NCI-H1105 treated with DMSO at 0.1 percent for 48 hours (cell line): ENCODE measurements at places on chromosomes 6 and 20.

- no peak for DNase-seq
Observed at GRCh38 chr6:26123675-26123946, 36.4 kb downstream of the HFE start.

- no peak for DNase-seq
Observed at GRCh38 chr20:35601990-35602389, 13.6 kb upstream of the SPAG4 start.

DNA sequence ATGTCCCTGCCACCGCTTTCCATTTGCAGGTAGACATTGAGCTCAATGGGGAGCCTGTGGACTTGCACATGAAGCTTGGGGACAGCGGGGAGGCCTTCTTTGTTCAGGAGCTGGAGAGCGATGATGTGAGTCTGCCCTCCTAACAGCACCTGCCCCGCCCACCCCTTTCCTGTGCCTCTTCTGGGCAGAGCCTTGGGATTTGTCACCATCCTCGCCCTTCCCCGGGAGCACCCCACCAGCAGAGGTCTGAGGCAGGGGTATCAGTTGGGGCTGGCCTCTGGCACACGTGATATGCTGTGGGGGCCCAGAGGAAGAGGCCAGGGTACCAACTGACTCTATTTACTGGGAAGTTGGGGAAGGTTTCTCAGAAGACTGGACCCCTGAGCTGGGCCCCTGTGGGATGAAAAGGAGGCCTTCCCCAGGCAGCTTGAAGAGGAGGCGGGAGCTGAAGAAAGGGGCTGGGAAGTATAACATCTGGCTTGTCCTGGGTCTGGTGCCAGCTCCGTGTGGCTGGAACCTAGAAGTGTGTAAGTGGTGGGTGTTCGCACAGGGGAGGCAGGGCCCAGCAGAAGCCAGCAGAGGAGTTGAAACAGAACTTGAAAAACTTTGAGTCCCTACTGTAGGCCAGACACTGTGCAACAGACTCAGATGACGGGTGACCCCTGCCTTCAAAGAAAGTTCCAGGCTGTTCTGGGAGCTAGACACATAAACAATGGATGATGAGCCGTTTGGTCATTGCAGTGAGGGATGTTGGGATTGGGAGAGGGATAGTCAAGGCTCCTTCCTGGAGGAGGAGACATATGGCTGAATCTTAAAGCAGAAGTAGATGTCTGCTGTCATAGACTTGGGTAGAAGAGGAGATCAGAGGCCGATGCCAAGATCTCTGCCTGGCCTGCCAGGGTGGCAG, 7.2 kb downstream of the LPIN3 start:
- no peak for DNase-seq

DNA sequence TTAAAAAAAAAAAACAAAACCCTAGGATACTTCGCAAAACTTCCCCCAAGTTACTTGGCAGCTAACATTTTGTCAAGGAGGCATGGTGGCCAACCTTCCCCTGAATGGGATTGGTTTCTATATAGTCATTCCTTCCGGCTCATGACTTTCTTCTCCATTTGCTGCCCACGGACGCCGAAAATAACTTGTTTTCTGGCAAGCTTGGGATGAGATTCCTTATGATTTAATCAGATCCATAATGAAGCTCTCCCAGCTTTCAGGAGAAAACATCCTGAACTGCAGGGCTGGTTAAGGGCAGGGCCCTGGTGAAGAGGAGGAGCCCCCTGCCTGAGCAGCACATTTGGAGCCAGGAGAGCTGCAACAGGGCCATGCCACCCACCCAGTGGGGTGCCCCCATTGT, 49.9 kb downstream of the PPP1R16B start:
- DNase-seq = no peak

DNA sequence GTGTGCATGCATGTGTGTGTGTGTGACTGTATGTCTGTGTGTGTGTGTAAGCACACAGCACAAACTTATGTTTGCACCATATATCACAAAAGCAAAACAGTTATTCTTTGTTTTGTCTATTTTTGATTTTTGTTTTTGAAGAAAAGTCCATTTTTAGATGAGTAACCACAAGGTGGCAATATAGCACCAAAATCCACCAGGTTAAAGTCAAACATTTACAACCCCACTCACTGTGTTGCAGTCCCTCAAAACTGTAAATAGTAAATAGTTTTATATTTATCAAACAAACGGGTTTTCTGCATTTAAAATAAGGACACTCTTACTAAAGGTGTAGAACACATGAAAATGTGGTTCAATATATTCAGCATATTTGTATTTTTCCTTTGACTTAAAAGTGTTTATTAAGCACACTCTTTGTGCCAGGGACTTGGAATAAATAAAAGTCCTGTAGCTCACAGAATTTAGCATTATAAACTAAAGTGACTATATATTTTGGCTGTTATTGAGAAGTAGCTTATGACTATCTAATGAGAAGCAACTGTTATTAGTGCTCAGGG, 118.5 kb downstream of the GFRAL start:
- DNase-seq = peak; percentile 31

DNA sequence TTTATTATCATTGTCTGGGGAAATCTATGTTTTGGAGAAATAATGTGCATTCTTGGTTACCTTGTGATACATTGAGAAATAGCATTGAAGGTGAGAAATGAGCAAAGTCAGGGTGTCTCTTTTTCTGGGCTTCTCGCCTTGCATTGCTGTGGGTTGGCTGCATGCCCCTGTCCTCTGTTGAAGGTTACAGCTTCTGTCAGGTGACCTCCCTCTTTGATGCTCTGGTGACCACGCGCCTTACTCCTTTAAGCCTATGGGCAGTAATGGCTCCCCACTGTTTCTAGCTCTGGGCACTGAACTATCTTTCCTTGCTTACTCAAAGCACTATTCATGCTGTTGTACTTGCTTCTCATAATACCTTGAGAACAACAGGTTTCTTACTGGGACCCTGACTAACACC, 14.6 kb downstream of the ADGRB3 start:
- DNase-seq = no peak

GRCh38 chr20:35743693-35744491, 1.8 kb upstream of the RBM39 start:
- DNase-seq = no peak

DNA sequence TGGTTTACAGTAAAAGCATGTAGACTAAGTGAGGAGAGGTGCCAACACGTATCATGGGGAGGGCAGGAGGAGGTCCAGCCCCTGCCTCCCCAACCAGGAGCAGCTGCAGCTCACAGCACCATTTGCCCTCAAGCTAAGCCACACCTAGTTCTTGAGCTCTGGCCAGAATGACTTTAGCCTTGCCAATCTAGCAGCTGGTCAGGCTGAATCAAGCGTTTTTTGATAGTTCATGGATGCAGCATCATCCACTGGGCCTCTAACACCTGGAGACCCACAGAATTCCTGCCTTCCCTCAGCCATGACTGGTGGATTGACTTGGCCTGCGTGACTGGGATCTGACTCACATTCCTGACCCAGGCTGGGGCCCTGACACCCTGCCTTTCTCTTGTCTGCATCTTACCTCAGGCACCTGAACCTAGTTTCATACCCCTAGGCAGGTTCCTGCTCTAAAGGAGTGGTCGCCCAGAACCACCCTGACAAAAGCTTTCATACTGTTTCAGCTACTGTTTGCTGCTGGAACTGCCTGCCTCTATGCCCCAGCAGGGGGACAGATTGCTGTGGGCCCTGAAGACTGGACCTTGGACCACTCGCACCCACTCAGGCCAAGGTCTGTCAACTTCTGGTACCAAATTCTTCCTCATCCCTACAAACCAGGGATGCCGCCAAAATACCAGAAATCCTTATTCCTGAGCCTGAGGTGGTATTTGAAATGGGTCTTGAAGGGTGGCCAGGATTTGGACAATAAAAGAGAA, 122.3 kb downstream of the QRSL1 start:
- no peak for DNase-seq

GRCh38 chr6:21856456-21856825, 262.9 kb downstream of the SOX4 start:
- DNase-seq = no peak

DNA sequence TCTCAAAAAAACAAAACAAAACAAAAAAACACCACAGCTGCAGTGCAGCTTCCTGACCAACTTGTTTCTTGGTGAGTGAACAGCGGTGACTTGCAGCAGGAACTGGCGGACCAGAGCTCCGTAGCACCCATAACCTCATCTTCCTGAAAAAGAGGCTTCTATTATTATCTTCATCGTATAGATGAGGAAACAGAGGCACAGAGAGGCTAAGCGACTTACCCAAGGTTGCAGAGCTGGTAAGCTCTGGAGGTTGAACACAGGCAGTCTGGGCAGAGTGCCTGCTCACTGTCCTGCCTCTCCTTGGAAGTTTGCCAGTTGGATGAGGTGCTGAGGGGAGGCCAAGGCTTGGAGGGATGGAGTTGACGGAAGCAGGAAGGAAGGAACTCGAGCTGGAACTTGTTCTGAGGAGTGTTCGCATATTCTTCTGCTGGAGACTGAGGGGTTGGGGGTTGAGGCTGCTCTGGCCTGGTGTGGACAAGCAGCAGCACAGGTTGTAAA, 47.9 kb upstream of the CCDC167 start:
- peak; percentile 39 for DNase-seq

GRCh38 chr6:122389704-122390372, 9.6 kb upstream of the HSF2 start:
- DNase-seq = no peak

GRCh38 chr20:32484225-32484957, 100.7 kb downstream of the NOL4L start:
- DNase-seq = peak; percentile 55

GRCh38 chr6:127300411-127300810, 33.7 kb downstream of the RNF146 start:
- DNase-seq = no peak

GRCh38 chr6:41247288-41247865, 19.2 kb downstream of the TREML4 start:
- DNase-seq = no peak

DNA sequence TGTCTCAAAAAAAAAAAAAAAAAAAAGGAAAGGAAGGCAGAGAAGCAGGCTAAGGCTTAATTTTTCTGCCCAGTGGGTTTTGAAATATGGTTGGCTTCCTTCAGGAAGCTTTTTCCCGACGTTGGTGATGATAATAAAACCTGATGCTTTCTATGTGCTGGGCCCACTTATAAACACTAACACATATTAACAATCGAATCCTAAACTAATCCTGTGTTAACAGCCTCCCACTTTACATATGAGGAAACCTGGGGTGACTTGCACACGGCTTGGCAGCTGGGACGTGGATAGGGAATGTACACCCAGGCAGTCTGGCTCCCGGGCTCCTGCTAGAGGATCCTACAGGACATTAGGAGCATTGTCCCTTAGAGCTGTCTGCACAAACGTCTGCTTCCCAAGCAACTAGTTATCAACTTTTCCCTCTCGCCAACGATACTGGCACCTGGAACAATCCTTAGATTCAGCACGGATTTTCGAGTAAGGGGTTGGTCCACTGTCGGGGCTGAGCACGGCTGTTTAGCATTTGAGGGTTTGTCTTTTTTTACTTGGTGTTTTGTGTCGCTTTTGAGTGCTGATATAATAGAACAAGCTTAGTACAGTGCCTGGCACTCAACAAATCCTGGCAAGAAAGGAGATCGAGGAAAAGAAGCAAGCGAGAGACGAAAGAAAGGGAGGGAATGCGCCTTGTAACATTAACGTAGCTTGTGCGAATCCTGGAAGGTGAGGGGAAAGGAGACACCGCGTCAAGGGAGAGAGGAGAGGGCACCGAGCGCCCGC, 622 bp upstream of the KIZ start:
- DNase-seq = peak; percentile 72

DNA sequence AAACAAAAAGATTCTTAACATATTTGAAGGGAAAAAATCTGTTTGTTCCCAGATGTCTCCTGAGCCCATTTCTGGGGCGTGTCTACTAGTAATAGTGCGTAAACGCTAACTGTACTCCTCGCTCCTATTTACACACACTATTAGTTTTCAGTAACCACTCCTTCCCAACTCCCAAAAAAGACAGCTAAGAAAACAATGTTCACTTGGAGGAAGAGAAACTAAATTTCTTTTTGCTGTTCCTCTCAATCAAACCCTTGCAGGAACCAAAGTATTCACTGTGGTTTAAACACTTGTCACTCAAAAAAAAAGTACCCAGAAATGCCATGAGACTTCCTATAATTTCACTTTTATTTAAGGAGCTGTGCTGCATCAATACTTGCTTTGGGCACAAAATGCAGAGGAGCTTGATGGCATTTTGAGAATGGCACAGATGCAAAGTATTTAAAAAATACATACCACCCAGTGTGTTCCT, 118.2 kb downstream of the BACH2 start:
- no peak for DNase-seq

GRCh38 chr20:60254901-60255411, 296.7 kb downstream of the CDH26 start:
- DNase-seq = peak; percentile 65

DNA sequence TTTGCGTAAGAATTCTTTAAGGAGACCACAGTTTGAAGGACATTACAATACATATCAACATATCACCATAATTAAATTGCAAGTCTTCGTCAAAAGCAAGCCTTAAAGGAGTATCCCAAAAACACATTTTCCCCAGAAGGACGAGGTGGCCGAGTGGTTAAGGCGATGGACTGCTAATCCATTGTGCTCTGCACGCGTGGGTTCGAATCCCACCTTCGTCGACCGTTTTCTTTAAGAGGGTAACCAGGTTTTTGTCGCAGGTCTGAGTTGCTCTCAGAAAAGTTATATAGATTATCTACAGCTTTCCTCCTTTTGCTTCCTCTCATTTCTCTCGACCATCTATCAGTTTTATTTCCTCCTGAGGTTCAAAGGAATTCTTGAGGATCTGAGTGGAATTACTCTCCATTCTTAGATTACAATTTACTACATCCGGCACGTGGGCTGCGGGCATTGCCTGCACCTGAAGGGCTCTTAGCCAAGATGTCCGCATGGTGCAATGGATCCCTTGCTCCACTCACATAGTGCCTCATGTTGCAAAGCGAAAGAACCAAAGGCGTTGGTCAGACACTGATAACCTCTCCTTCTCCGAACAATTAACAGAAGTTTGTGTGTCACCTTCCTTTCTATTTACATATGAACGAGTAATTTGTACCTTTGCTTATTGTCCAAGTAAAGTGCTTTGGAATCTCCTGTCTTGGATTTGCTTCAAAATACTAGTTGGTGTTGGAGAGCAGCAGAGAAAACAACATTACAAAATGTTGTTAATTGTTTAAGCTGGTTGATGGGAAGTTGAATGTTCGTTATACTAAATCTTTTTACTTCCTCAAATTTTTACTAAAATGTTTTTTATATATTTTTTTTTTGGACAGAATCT, 14.0 kb downstream of the POM121L2 start:
- no peak for DNase-seq

- DNase-seq = peak; percentile 17
Observed at GRCh38 chr6:158023597-158023939, 41.9 kb downstream of the SYNJ2 start.

DNA sequence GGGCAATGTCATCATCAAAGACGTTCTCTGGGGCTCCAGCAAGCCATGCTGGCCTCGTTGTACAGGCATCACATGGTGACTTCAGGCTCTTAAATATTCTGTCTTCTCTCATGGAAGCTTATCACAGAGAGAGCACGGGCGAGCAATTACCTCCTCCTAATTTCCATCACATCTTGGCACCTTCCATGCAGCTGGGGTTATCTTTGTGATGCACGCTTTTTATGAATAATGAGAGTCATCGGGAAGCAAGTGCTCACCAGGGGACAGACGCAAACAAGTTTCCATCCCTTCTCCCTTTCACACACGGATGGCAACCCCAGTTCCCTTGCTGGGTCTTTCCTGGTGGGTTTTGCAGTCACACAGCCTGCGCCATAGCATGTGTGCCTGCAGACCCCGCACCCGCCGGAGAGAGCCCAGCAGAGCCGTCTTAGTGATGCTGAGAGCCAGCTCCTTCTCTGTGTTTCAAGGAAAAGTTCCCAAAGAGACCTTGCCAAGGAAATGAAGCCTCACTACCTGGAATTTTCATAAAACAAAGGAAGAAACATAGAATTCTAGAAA, 116.3 kb upstream of the AFDN start:
- DNase-seq = no peak
